ENCODE measurements at places on chromosomes 3 and 15.

DNA sequence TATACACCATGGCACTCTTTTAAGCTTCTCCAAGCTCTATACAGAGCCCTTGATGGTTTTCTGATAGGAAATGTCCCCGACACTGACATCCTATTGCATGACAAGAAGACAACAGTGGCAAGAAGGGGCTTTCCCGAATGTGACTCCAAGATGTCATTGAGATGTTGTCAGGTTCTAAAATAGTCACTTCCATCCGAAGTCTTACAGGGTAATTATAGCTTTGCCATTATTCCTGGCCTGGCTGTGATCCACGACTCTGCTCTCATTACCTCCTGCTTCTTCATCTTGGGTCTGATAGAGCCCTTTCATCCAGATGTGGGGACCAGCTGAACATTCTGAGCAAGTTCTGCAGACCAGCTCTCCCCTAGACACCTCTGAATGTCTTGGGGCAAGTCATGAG is 40.6 kb upstream of the ADAMTS9 start:
- DNase-seq, result no peak

GRCh38 chr3:188299068-188299467 is 145.1 kb downstream of the LPP start:
- DNase-seq, result no peak

- DNase-seq, result no peak
These were observed 324.0 kb downstream of the TBL1XR1 start for GRCh38 chr3:176873261-176873660.

GRCh38 chr15:29728418-29728817 is 93.8 kb downstream of the TJP1 start:
- DNase-seq, result no peak

DNA sequence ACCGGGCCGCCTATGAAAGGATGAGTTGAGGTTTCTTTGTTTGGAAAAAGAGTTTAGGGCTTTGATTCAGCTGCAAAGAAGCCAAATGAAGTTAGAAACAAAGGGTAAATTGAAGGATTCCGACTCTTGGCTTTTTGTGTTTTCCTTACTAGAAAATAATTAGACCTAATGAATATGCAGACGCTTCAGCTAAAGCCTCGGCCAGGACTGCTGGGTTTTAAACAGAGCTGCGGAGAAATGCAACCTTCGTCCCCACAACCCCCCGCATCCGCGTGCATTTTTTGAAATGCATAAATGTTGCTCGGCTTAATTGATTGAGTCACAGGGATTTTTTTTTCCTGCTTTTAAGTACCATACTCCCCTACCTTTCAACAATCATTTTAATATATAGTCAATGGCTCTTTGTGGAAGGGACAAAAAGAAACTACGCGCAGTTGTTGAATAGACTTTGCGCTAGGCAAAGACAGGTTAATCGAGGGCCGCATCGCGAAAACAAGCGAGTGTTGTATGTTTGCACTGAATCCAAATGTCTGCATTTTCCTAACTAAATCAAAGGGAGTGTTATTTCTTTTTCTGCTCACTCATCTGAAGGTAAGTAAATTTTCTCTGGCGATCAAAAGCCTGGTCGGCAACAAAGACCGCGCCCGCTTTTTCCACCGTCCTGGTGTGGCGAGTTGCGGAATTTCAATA is 1.3 kb upstream of the ZIC4 start:
- no peak for DNase-seq

DNA sequence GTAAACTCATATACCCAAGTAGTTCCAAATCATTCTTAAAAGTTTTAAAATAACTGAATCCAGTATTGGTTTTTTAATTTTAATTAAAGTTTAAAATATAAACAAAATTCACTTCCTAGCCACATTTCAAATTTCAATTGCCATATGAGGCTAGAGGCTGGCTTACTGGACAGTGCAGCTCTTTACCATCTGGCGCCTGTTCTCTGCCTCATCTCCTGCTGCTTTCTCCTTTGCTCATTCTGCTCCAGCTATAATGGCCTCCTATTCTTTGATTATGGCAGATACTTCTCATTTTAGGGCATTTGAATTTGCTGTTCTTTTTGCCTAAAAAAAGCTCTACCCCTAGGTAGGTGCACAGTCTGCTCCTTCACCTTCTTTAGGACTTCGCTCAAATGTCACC is 19.1 kb downstream of the ARMC8 start:
- DNase-seq, result no peak

GRCh38 chr3:194003114-194004057 is 132.6 kb upstream of the HES1 start:
- DNase-seq, result peak; percentile 70

DNA sequence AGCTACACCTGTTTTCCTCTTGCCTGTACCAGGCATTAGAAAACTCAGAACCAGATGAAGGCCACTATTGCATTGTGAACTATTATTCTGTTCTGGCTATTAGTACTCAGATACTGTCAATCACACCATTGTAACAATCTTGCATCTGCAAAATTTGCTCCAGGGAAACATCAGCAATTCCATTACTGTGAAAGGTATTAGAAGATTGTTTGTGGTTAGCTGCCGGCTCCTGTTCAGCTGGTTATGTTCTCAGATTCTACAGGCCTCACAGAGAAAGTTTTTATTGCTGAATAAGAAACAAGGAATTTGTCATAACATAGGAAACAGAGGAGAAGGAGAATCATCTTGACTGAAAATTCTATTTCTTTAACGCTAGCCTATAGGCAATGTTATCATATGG is 179.9 kb downstream of the PLOD2 start:
- DNase-seq, result no peak

DNA sequence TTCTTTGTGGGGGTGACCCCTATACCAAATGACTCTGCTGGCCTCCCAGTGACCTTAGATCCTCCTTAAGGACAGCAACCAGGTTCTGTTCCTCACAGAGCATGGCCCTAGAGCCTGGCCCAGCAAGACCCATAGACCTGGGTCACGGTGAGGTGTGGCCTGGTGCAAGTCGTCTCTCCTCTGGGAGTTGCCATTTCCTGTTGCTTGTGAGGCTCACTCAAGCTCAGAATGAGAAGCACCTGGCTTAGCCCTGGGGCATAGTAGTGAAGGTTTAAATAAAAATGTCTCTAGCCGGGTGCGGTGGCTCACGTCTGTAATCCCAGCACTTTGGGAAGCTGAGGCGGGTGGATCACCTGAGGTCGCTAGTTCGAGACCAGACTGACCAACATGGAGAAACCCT is 131.3 kb downstream of the SMAD6 start:
- DNase-seq, result no peak

DNA sequence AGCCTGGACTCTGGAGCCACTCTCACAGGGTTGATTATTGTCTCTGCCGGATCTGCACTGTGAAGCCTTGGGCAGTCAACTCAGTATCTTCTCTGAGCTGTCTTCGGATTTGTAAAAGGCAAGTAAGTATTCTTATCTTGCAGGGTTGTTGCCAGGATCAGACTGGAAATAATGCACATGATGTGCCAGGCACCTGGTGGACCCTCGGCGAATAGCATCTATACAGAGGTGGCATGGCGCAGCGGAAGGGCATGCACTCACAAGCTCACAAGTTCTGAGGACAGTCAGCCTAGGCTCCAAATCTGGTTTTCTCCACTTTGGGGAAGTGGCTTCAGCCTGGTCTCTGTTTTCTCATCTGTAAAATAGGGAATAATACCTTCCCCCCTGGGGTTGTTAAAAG is 113.9 kb downstream of the SRGAP3 start:
- DNase-seq, result no peak

- no peak for DNase-seq
These were observed 533.5 kb upstream of the ZNF385D start for GRCh38 chr3:22284559-22284958.

DNA sequence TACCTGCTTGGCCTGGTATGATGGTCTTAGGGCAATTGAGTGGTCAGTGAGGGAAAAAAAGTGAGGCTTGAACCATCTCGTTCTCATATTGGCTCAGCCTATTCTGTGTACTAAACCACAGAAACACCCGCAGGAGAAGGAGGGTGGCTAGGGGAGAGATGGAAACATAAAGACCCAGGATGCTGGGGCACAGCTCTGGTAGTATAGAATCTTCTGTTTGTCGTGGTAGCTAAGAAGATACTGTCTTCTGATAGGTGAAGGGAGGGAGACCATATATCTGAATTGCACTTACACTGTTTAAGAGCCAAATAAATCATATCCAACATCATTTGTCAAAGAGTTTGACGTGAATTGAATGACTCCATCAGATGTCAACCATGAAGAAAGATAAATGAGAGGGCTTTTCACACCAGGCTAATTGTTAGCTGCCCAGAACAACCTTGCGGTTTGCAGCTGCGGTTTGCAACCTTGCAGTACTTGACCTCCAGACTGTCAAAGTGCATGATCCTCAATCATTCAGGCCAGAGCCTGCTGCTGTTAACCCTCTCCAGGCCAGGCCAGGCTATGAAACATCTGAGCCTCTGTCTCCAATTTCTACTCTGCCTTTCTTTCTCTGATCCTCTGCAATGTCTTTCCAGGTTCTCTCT is 40.9 kb upstream of the PIK3R4 start:
- DNase-seq, result no peak

GRCh38 chr3:188947401-188948280 is 224.1 kb upstream of the TPRG1 start:
- no peak for DNase-seq

DNA sequence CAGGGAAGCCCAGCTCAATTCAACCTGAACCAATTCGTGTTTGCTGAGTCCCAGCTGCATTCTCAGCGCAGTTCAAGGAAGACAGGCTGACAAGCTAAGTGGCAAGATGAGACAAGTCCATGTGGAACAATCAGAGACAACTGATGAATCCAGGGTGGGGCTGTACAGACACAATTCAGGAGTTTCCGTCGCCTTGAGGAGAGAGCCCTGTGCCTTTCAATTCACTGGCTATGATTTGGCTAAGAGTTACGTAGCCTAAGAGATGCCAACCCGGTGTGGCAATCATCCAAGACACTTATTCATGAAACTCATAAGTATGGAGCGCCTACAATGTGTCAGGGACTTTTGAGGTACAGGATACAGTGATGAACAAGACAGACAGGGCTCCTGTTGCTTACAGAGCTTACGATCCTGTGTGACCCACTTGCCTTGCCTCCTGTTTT is 15.5 kb upstream of the ZBED2 start:
- DNase-seq, result no peak

DNA sequence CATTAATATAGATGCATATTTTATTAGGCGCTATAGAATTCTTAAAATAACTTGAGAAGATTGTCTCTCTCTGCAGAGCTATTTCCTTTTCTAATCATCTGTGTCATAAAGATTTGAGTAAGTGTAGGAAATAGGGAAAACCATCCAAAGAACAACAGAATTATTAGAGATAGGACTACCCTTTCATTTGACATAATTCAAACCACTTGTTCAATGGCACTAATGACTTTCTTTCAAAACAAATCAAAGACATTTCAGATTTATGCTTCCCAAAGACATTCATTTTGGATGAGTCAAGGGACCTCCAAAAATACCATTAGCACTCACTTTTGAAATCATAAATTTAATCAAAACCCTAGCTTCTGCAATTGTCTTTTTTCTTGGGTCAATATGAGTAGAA is 29.5 kb downstream of the PRICKLE2 start:
- no peak for DNase-seq

GRCh38 chr3:32454111-32454510 is 48.5 kb downstream of the CMTM6 start:
- DNase-seq, result no peak

DNA sequence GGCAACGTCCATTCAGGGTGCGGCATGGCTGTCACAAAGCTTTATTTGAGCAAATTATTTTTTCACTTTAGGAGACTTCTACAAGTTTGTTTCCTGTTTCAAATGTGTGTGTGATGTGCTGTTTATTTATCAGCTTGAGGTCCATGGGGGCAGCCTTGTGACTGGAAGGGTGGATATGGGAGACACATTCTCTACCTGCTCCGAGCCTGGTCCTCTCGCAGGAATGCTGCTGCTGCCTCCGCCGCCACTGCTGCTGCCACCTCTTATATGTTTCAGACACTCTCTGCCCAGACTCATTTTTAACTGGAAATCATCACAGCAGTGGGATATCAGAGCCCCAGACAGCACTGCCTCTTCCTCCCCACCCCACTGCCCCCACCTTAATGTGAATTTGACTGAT is 83.5 kb upstream of the PXYLP1 start:
- DNase-seq, result no peak

DNA sequence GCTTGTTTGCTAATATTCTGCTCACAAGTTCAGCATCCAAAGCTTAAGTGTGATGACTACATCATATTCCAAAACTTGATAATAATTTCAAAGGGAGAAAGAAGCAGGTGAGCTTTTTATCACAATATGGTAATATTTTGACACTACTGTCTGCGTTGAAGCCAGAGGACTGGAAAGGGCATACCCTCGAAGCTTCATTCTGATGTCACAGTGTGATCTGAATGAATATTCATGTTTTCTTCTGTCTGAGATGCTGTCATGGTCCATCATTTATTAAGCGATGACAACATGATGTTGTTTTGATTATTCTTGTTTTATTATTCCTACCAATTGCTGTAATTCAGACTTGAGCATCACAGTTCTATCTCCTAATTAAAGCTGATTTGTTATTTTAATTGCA is 625.4 kb downstream of the ZPLD1 start:
- DNase-seq, result no peak

Measured in activated B cell treated with CpG ODN at 0.5 μM for 24 hours (primary cell).